ENCODE measurements at places on chromosomes 6 and 20.
A peak's percentile ranks its signal among the peaks of the same experiment; 100 is the strongest.

DNA sequence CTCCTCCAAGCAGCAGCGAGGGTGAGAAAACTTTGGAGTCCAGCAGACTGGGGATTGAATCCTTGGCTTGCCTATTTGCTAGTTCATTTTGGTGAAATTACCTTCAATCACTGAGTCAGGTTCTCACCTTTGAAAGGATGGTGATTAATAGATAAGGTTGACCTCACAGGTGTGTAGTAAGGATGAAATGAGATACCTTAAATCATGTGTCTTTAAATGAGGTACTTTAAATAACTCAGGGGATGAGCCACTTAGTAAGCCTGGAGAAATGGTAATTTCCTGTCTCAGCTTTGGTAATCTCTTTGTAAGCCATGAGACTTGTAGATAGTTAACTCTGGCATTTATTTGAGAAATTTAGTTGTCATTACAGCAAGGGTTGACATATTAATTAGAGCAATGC lies 70.2 kb downstream of the TULP4 start:
- no peak for DNase-seq

GRCh38 chr6:134992155-134992554 lies 42.3 kb upstream of the ALDH8A1 start:
- DNase-seq = no peak

GRCh38 chr20:54704032-54704635 lies 228.7 kb downstream of the DOK5 start:
- no peak for DNase-seq

GRCh38 chr20:50729901-50730764 lies 1.2 kb upstream of the PARD6B start:
- DNase-seq = no peak

DNA sequence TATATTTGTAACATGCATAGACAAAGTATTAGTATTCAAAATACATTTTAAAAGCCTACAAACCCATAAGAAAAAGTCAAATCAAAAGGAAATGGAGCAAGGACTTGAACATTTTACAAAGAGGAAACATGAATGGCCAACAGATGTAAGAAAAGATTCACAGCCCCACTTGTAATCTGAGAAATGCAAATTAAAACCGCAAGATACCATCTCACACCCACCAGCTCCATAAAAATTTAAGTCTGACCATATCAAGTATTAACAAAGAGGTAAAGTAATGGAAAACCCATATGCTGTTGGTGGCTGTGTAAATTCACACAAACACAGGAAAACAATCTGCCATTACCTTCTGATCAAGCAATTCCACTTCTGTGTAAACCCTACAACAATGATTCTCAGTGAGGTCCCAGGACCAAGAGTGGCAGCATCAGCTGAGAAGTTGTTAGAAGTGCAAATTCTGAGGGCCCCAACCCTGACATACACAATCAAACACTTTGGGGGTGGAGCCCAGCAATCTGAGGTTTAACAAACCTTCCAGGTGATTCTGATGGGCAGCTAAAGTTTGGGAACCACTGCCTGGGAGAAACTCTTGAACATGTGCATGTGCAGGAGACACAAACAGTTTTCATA lies 30.9 kb downstream of the BCL2L1 start:
- peak; percentile 88 for DNase-seq

DNA sequence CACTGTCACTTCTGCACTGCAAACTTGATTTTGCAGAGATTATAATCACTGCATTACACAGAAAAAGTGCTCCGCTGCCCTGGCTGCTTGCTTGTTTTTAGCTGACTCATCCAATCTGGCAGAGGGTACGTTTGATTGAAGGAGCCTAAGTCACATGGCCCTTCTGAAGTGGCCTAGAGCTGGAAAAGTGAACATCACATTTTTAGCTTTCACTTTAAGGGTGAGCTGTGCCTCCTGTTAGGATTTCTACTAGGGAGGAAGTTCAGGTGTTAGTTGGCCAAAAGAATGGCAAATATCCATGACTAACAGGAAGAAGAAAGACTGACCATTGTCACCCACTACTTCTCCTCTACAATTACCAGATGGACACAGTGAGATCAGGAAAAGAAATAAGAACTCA lies 889.1 kb upstream of the MAP3K7 start:
- DNase-seq = peak; percentile 78

DNA sequence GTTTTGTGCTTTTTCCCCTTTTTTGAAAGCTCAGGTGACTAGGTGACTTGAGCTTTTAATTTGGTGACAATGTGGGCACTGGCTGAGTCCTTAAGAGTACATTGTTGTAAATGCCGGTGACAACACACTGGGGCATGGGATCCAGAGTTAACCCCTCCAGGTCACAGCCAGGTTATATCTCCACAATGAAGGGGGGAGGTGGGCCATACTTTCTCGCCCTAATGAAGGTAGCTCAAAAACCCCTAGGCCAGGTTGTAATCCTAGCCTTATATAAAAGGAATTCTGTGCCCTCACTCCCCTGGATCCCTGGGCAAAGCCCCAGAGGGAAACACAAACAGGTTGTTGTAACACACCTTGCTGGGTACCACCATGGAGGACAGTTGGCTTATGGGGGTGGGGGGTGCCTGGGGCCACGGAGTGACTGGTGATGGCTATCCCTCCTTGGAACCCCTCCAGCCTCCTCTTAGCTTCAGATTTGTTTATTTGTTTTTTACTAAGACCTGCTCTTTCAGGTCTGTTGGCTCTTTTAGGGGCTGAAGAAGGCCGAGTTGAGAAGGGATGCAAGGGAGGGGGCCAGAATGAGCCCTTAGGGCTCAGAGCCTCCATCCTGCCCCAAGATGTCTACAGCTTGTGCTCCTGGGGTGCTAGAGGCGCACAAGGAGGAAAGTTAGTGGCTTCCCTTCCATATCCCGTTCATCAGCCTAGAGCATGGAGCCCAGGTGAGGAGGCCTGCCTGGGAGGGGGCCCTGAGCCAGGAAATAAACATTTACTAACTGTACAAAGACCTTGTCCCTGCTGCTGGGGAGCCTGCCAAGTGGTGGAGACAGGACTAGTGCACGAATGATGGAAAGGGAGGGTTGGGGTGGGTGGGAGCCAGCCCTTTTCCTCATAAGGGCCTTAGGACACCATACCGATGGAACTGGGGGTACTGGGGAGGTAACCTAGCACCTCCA lies 2.2 kb upstream of the VEGFA start:
- DNase-seq = no peak

DNA sequence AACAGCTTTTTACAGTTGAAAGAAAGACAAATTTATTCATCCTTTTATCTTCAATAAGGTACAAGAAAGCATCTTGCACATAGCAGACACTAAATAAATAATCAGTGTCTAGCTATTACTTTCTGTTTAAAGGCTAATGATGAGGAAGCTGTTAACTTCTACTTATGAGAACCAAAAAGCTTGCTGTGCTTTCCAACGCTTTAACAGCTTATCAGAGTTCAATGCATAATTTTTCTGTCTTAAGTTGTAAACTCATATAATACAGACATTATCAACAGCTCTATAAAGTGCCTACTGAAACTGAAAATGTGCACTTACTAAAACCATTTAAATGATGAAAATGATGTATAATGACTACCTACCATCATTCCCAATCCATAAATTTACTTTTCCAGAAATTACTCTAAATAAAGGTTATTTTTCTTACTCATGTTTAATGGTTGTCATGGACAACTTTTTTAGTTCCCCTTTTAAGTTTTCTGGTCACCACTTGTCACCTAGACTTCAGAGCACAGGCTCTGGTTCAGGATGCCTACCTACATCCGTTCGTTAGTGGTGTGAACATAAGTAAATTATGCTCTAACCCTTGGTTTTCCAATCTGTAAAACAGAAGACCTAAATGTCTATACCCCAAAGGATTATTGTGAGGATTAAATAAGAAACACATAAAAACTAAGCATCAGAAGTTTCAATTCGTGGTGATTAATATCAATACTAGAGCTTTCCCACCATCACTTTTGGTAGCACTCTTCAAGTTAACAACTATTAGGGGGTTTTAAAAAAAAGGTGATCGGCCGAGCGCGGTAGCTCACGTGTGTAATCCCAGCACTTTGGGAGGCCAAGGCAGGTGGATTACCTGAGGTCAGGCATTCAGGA lies 8.0 kb downstream of the PNISR start:
- DNase-seq = no peak

- no peak for DNase-seq
Measured at GRCh38 chr6:125019918-125020317, 57.7 kb downstream of the RNF217 start.

- no peak for DNase-seq
Measured at GRCh38 chr20:63518351-63518861, 2.2 kb upstream of the PPDPF start.

DNA sequence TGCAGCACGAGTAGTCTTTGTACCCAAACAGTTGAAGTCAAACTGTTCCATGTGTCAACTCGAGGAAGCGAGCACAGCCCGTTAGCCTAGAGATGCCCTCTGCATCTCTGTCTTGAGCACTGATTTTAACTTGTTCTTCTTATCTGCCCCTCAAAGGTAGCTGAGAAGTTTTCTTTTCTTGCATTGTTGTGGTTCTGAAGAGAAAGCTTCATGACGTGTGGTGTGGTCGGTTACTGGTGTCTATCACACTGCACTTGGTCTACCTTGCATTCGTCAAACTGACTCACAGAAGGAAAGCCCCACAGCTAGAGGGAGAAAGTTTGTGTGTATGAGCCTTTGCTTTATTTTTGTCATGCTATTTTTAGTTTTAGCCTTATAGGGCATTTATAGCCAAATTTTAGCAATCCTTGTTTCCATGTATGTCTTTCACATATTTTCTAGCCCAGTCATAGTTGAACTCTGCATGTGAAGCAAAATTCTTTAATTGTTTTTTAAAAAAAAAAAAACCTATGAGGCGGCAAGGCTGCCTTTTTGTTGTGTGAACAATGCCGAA lies 115.1 kb downstream of the JAG1 start:
- DNase-seq = no peak

- no peak for DNase-seq
Measured at GRCh38 chr6:22952097-22952496, 382.7 kb downstream of the HDGFL1 start.

- DNase-seq = no peak
Measured at GRCh38 chr6:38168699-38169098, 349.2 kb downstream of the ZFAND3 start.

DNA sequence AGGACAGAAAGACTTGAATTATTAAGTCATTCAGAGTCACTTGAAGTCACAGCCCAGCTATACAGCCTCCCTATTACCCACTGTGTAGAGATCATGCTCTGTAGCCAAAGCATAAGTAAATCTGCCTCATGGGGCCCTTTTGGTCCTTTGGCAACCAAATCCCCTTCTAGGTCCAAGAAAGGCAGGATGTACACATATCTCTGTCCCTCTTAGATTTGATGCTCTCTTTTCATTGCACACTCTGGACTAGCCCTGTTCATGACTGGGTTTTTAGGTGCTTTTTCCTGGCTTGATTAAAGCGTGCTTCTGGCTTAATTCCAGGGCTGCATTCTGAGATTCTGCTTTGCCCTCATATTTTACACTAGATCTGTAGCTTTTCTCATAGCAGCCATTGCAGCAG lies 296.8 kb downstream of the TENT5A start:
- no peak for DNase-seq

- no peak for DNase-seq
Measured at GRCh38 chr6:104813552-104813951, 46.2 kb downstream of the HACE1 start.

DNA sequence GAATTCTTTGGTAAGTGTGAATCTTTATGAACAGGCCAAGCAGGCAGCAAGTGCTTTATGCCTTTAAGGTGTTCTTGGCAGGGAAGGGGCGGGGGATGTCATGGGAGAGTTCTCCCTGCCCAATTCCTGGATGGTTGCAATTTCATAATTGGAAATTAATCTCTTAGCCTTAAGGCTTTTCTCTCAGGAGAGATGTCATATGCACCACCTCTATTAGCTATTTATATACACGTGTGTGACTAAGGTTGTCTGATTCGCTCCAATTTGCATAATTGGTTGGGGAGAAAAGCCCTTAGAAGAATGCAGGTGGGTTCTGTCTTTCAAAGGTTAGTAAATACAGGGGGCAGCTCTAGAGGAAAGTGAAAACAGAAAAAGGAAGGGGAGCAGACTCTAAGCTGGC lies 5.2 kb upstream of the ENPP5 start:
- no peak for DNase-seq

- DNase-seq = no peak
Measured at GRCh38 chr20:34557936-34558319, 590 bp upstream of the MAP1LC3A start.

GRCh38 chr6:130982941-130983456 lies 80.0 kb downstream of the EPB41L2 start:
- no peak for DNase-seq

GRCh38 chr6:41504466-41505121 lies 41.6 kb upstream of the FOXP4 start:
- DNase-seq = no peak

GRCh38 chr20:44733341-44734069 lies 12.2 kb upstream of the KCNK15 start:
- DNase-seq = peak; percentile 22

- DNase-seq = no peak
Measured at GRCh38 chr6:34568341-34569201, 12.4 kb upstream of the SPDEF start.

GRCh38 chr20:41996951-41997350 lies 378.8 kb upstream of the CHD6 start:
- DNase-seq = no peak

DNA sequence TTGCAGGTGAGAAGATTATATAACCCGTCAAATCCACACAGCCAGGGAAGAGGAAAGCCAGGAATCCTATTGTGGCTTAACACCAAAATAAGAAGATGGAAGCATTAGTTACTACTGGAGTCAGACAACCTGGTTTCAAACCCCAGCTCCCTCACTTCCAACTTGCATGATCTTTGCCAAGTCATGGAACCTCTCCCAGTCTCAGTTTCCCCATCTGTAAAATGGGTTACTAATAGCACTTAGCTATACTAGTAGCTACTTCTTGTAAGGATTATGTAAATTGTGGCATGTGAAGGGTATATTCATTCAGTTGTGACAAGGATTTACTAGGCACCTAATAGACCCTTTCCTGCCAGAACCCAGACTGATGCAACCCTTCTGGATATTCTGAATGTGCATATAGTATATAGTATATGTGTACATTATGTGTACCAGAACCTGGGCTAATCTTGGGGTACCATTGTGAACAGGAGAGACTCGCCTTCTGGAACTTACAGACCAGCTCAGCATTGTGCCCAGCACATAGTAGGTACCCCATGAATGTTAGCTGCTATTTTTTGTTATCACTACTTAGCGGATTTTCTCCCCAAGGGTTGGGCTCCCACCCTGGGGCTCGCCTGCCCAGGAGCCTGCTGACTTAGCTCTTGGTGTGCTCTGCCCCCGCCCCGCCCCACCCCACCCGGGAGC lies 50.3 kb downstream of the JPH2 start:
- DNase-seq = no peak

- no peak for DNase-seq
Measured at GRCh38 chr6:43718387-43719105, 31.0 kb upstream of the MRPS18A start.

- DNase-seq = no peak
Measured at GRCh38 chr6:17741507-17741906, 34.8 kb upstream of the NUP153 start.

Measured in NCI-H524 (cell line).